ENCODE measurements at places on chromosomes 16 and 17.

- DNase-seq: no peak
Measured at GRCh38 chr17:81254955-81255717, 16.0 kb downstream of the NDUFAF8 start.

DNA sequence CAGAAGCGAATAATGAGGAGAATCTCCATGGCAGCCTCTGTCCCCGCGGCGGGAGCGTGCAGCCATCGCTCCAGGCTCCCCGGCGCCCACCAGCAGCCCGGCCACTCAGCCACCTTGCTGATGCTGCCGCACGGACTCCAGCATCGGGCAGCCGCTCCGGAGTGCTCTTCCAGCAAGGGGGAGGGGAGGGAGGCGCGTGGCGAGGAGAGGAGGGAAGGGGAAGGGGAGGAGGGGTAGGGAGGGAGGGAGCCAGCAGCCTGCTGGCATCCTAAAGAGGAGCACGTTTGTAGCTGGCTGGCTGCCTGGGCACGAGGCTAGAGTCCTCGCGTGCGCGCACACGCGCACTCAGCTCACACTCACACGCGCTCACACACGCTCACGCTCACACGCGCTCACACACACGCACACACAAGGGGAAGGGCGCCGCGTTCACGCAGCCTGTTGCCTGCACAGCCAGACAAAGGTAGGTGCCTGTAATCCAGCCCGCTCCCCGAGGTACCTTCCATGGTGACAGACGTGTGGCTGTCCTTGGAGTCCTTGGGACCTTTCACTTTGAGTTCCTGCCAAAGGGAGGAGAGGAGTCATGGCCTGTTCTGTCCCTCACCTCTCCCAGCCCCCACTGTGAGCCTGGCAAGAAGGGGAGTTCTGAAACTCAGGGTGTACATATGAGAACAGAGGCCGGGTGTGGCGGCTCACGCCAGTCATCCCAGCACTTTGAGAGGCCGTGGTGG lies 82.1 kb downstream of the TIMM22 start:
- no peak for DNase-seq

- no peak for DNase-seq
Measured at GRCh38 chr16:5751216-5751615, 653.6 kb upstream of the EEF2KMT start.

DNA sequence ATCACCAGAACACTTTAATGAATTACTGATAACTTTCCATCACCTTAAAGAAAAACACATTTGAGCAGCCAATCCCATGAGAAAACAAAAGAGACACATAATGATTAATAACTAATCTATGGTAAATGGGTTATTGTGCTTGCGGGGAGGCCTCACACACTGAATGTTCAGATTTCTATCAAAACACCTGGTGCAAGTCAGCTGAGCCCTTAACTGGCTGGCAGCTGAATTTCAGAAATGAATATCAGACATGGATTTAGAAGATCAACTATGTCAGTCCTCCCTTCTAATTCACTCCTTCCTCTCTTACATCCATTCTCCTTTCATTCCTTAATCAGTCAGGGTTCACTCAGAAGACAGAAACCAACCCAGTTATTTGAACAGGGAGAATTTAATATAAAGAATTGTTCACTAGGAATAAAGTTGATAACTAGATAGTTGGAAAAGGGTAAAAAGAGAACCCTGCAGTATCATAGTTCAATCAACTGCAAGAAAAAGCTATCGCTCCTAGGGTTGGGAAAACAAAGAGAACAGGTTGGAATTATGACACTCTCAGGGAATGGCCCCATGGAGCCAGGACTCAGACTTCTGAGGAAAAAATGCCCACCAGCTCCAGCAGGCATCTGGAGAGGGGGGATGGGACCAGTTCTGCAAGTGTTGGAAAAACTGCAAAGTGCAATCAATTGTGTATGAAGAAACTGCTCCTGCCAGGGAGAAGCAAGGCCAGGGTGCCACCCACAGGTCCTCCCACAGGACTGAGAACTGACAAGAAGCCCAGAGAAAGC lies 577.1 kb upstream of the CDH5 start:
- DNase-seq: no peak

GRCh38 chr17:79739148-79740062 lies 8.7 kb downstream of the ENPP7 start:
- DNase-seq: no peak

- no peak for DNase-seq
Measured at GRCh38 chr16:66918803-66919568, at the start of gene CDH16. Gene CDH16 (minus strand): TSS chr16:66918885. CDS start chr16:66918065, 820 bp downstream.

- peak; percentile 40 for DNase-seq
Measured at GRCh38 chr17:48074322-48075081, 26.3 kb downstream of the NFE2L1 start.

- DNase-seq: no peak
Measured at GRCh38 chr16:13702614-13703013, 217.3 kb upstream of the ERCC4 start.

GRCh38 chr16:20918486-20919239 lies 18.1 kb downstream of the LYRM1 start:
- no peak for DNase-seq

DNA sequence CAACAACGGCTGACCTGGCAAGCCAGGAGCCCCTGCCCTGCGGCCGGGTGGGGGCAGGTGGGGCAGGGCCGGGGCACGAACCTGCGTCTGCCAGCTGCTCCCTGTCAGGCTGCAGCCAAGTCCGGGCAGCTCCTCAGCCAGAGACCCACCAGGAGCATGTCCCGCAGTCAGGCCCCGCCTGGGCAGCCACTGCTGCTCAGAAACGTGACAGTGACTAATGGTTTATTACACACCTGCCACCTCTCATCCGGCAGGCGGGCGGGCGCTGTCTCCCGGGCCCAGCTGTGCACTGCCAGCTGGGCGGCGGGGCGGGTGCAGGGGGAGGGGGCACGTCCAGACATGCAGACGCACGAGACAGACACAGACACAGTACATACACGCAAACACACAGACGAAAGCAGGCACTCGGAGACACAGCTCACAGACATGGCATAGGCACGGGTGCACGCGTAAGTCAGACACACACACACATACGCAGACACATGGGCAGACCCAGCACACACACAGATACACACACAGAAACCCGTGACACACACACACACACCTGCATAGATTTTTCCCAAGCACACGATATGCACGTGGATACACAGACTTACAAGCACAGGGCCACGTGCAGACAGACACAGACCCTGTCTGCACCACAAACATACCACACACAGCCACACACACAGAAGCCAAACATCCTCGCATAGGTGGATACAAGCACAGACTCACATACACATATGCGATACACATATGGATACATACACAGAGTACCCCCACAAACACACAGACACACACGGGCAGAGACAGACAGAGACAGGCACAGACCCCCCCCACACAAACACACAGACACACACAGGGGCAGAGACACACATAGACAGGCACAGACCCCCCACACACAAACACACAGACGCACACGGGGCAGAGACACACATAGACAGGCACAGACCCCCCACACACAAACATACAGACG lies 248.3 kb upstream of the CIBAR2 start:
- DNase-seq: peak; percentile 81

DNA sequence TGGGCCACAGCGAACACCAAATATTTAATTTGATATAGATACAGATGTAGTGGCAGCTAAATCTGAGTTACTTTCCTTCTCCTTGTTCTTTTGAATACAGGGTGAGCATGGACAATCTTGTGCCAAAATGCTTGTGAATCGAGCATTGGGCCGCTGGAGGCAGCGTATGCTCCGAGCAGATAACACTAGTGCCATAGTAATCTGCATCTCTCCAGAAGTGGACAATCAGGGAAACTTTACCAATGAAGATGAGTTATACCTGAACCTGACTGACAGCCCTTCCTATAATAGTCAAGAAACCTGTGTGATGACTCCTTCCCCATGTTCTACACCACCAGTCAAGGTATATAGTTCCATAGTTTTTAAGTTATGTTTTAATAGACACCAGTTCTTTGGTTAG lies 21.2 kb upstream of the BCAS3 start:
- DNase-seq: no peak

GRCh38 chr16:86380030-86380429 lies 130.3 kb upstream of the FOXF1 start:
- no peak for DNase-seq
